ENCODE measurements at places on chromosomes 2 and 18. TPM values are rescaled to one million over a fixed set of nuclear protein-coding genes. Genes with fewer than 3 reads are reported as not detected.

DNA sequence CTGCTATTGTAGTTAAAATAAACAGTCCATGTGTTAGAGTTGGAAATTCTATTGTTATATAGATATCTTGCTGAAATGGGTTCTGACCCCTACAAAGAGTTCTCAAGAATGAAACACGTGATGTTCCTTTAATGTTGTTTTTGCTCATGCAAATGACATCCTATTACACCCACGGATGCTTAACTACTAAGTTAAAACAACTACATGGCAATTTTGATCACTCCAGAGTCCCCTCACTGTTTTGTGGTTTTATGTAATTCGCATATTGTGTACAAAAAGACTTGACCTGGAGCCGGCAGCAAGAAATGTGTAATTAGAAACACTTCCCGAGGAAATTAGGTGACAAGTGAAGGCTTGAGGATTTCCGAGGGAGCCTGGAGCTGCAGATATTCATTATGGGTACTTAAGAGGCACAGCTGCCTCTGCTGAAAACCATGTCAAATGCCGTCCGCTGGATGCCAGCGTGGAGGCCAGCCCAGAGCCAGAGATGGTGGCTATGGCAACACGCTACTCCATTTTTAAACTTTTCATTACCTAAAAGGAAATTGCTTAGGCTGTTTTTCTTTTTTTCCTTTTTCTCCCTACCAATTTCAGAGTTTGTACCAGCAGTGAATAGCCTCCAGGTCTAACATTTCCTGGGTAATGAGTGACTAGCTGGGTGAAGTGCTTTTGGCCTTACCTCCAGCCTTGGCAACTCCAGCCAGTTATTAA, 21.0 kb upstream of the CABLES1 start:
- peaks cover 11% of the 10 kb centered on the region for H3K4me1 ChIP-seq
- H3K36me3 ChIP-seq: no peaks in the 10 kb centered on the region
- H3K27me3 ChIP-seq: no peaks in the 10 kb centered on the region
- DNase-seq: no peak
- H3K4me3 ChIP-seq: no peak overlapping the region

- no peak for DNase-seq
- no peak overlapping the region for H3K27ac ChIP-seq
- H3K36me3 ChIP-seq: peaks cover 3% of the 10 kb centered on the region
- peaks cover 38% of the 10 kb centered on the region for H3K27me3 ChIP-seq
Measured at GRCh38 chr2:72142570-72143440, 4.9 kb downstream of the CYP26B1 start.

GRCh38 chr2:36380624-36381481, 25.3 kb downstream of the CRIM1 start:
- H3K27me3 ChIP-seq: peaks cover 16% of the 10 kb centered on the region
- H3K4me3 ChIP-seq: no peak overlapping the region
- no peak for DNase-seq

DNA sequence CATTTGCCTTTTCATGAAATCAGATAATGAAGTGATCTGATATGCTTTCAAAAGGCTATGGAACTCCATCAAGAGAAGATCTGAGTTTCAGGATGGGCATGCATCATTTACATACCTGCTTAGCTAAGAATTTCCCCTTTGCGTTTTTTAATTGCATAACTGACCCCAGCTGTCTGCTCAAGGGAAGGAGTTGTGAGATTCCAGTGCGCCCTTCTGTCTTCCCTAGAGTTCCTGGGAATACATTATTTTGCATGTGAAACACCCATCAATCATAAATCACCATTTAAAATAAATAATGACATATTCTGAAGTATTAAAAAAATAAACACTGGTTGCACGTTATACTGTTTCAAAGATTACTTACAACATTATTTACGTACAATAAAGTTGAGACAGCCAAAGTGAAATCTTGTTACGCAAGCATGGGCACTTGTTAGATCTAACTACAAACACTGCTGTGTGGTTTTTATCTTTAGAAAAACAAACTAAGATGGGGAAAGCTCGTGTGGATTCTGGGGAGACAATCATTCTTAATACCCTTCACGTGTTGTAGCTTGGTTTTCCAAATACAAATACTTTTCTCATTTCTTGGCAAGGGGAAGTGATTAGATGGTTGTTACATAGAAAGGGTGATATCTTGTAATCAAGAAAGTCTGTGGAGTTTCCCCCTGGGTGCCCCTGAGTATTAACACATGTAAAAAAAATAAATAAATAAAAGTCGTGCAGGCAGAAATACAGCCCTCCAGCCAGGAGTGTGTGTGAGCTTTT, 125.7 kb upstream of the LMAN1 start:
- H3K27ac ChIP-seq: no peak overlapping the region
- H3K36me3 ChIP-seq: no peaks in the 10 kb centered on the region
- peaks cover 17% of the 10 kb centered on the region for H3K27me3 ChIP-seq
- no peak for DNase-seq
- no peaks in the 10 kb centered on the region for H3K4me1 ChIP-seq

DNA sequence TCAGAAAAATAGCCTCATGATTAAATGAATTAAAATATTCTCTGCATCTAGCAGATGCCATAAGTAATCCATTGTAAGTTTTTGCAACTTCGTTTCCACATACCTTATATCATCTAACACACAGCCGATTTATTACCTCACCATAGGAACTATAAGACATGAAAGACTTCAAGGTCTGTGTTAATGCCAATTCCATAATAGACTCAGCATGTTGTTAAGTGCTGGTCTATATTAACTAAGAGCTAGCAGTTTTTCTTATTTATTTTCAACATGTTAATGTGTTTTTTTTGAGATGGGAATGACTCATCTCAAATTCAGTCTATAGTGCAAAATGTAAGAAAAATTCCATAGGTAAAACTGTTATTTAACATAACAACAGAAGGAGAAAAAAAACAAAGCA, 243.9 kb upstream of the GULP1 start:
- no peak overlapping the region for H3K4me3 ChIP-seq
- DNase-seq: no peak
- no peaks in the 10 kb centered on the region for H3K27me3 ChIP-seq
- no peaks in the 10 kb centered on the region for H3K4me1 ChIP-seq
- H3K27ac ChIP-seq: no peak overlapping the region
- H3K36me3 ChIP-seq: no peaks in the 10 kb centered on the region

DNA sequence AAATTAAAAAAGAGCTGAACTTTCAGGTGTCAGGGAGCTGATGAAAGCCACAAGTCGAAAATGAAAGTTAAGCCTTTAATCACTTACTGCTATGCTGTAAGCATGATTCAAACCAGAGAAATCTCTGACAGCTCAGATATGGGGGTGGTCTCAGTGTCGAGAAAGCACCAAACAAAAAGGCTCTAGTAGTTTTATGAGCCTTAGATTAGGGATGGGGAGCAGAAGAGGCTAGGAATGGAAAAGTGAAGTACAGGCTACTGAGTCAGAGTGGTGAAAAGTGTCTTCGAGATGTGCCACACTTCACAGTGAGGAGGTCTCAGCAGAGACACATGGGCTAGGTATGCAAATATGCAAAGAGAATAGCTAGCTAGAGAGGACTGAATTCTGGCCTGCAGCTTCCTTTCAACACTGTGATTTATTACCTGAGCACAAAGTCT, 482.2 kb downstream of the SPAG16 start:
- no peak for DNase-seq
- H3K4me1 ChIP-seq: no peaks in the 10 kb centered on the region

GRCh38 chr2:195639959-195640358, 17.1 kb upstream of the SLC39A10 start:
- peaks cover 6% of the 10 kb centered on the region for H3K4me1 ChIP-seq
- H3K36me3 ChIP-seq: peaks cover 2% of the 10 kb centered on the region
- H3K4me3 ChIP-seq: no peak overlapping the region
- peak overlapping the region; percentile 63 for H3K27ac ChIP-seq

DNA sequence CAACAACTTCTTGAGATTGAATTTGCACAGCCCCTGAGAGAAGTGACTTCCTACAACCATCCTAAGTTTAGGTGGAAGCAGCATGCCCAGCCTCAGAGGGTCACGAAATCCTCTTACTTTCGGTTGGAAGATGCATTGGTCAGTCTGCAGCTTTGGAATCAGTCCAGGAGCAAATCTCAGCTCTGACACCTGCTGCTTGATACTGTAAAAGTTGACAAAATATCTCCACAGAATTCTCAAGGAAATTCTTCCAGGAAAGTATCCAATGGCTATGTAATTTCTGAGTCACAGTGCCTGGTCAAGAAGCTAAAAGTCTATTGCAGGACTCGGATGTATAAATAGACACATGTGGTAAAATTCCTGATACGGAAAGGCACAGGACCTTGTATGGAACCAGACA, 414.5 kb upstream of the GYPC start:
- DNase-seq: no peak
- H3K36me3 ChIP-seq: no peaks in the 10 kb centered on the region
- no peaks in the 10 kb centered on the region for H3K4me1 ChIP-seq
- no peak overlapping the region for H3K27ac ChIP-seq
- H3K4me3 ChIP-seq: no peak overlapping the region

- H3K27ac ChIP-seq: no peak overlapping the region
- H3K4me3 ChIP-seq: no peak overlapping the region
- no peaks in the 10 kb centered on the region for H3K4me1 ChIP-seq
- H3K36me3 ChIP-seq: no peaks in the 10 kb centered on the region
- no peak for DNase-seq
Measured at GRCh38 chr18:59814891-59815290, 84.9 kb upstream of the PMAIP1 start.

DNA sequence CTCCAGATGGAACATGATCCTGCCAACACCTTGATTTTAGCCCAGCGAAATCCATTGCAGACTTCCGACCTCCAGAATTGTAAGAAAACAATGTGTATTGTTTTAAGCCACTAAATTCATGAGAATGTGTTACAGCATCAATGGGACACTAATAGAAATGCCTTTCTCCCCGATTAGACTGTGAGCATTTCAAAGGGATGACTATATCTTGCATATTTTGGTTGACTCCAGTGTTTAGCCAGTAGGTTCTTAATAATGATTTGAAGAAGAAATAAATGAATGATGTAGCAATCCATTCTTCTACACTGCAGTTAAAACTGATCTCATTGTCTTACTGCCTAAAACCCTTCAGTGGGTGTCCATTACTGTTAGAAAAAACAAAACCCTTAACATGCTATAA, 67.4 kb upstream of the ACVR1C start:
- H3K36me3 ChIP-seq: no peaks in the 10 kb centered on the region
- H3K4me3 ChIP-seq: no peak overlapping the region
- H3K27ac ChIP-seq: no peak overlapping the region
- no peaks in the 10 kb centered on the region for H3K4me1 ChIP-seq
- no peaks in the 10 kb centered on the region for H3K27me3 ChIP-seq

ACVR1C gene
- 2.3 TPM for total RNA-seq

ANO7 gene
- total RNA-seq: 0.72 TPM

DLX1 gene
- not detected for total RNA-seq

MAP2 gene
- 0.31 TPM for total RNA-seq

NT5DC4 gene
- total RNA-seq: not detected

PARD3B gene
- 0.74 TPM for total RNA-seq

SH3RF3 gene
- total RNA-seq: 1.2 TPM

HOXD13 gene
- not detected for total RNA-seq

LIPG gene
- total RNA-seq: not detected
